Stimulated activated naive CD4-positive, alpha-beta T cell (primary cell): ENCODE measurements at places on chromosomes 3 and 15.

- no peak for DNase-seq
Measured at GRCh38 chr3:72047221-72047871, 262.4 kb upstream of the PROK2 start.

GRCh38 chr15:101461097-101461496, 28.4 kb downstream of the PCSK6 start:
- DNase-seq, result no peak

GRCh38 chr15:99986297-99987118, 253.3 kb upstream of the LYSMD4 start:
- DNase-seq, result no peak

DNA sequence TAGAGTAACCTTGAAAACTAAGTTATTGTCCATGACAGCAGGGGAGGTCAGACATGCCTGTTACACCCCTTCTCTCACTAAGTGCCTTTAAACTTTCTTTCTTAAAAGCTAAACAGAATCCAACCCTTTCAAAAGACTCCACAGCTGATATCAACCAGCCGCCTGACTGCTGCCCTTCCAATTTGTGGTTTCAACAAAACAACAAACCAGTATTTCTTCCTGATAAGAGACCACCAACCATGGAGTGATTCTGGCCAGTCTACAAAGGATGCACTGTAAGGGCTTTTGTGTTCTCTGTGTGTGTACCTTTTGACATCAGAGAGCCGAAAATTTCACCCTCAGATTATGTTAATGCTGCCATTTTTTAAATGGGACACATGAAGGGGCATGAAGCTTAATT, 1204.2 kb downstream of the ROBO2 start:
- no peak for DNase-seq

- DNase-seq, result no peak
Measured at GRCh38 chr3:133779626-133780203, 25.9 kb upstream of the SRPRB start.

- no peak for DNase-seq
Measured at GRCh38 chr3:53493595-53493962, 832 bp upstream of the CACNA1D start.

DNA sequence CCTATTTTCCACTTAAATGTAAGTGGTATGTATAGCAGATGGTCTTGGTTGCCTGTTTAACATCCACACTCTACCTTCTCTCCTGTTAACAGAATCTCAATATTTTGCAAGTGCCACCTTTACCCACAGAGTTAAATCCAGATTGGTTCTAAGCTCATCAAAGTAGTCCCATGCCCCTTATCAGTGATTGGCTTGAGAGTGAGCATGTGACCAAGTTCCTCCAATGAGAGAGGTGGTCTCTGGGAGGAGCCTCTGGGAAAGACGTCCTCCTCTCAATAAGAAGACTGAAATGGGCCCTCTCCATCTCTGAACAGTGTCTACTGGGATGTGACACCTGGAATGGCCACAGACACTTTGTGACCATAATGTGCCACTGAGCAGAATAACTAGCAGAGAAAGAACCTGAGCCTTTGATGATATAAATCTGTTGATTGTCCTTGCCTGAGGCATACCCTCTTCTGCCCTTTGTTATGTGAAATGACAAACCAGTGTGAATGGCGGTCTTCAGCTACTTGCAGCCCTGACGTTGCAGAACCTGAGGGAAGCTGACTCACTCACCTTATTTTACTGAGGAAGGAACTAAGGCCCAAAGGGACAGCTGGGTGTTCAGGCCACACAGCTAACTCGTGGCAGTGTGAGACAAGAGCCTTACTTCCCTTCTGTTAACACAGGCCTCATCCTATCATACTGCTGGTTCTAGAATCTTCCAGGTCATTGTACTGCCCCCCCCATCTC, 42.4 kb upstream of the LARS2 start:
- DNase-seq, result no peak

- no peak for DNase-seq
Measured at GRCh38 chr3:127733781-127734180, 61.0 kb downstream of the ABTB1 start.

GRCh38 chr15:91268510-91268909, 168.5 kb downstream of the SV2B start:
- no peak for DNase-seq

GRCh38 chr3:143261848-143262247, 142.3 kb downstream of the CHST2 start:
- no peak for DNase-seq

DNA sequence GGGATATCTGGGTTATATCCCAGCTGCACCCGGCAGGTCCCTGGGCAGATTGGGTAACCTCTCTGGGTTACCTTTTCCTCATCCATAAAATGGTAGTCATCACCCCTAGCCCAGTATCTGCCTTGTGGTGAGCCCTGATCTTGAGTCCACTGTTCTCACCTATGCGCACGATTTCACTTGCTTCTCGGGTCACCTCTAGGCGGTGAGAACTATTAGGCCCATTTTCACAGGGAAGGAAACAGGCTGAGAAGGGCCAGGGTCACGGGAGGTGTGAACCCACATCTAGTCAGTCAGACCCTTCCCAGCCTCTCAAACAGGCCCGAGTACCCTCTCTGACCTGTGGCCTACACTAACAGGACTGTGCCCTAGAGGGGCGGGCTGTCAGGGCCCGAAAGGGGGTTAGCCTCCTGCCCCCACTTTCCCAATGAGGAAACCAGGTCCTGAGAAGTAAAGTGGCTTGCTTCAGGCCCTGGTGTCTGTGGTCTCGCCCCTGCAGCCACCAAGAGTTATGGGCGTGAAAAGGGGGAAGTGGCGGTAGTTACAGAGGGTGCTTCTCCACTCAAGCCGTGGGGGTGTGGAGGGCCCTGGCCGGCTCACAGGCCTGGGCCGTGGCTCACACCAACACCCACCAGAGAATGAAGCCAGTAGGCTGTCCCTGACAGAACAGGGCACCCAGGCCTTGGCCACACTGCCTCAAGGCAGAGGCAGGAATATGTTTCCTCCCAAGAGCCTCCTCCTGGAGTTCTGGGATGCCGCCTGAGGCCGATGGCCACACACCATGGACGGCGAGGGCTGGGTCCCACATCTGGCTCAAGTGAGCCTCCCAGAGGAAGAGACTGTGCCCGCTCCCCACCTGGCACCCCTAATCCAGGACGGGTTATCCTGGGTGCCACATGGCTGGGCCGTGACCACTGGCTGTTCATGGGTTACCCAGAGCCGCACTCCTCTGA, 19.5 kb downstream of the PSTPIP1 start:
- DNase-seq, result no peak

DNA sequence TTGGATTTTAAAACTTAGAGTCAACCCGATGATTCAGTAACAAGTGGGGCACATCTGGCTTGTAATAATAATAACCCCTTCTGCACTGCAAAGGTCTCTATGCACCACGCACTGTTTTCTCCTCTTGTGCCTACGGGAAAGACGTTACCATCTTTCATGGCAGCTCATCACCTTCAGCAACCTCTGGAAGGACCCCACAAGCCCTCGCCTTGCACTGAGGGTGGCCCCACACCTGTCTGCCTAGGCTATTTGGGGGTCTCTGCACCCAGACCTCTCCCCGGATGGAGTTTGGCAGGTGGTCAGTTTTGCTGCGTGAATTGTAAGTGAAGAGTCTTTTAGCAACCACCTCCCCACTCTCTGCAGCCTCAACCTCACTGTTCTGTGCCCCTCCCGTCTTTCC, 138.6 kb upstream of the MEF2A start:
- DNase-seq, result no peak

GRCh38 chr15:100689131-100689899, 86.9 kb downstream of the ASB7 start:
- DNase-seq, result no peak

DNA sequence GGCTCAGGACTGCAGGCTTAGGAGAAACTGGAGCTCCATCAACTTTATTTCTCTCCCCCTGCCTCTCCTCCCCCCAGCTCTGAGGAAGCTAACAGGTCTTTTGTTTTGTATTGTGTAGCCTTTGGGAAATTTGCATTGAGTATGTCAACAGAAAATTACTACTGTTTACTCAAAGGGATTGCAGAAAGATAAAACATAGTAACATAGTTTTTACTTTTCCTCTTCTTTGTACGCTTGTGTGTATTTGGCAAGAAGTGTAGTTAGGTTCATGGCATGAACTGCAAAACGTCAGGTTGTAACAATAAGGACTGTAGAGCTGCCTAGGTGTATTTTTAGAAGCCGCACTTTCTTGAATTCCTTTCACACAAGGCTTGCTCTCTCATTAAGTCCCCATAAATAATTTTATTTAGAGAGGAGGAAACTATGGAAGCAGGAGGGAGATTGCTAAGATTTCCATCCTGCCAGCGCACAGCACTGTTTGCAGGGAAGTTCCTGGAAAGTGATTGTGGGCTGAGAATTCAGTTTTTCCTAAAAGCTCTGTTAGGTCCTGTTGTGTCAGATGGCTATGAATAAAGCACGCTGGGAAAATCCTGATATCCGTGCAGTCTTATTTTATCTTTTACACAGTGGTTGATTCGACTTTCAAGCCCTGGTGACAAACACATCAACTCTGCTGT, 21.1 kb upstream of the SATB1 start:
- no peak for DNase-seq

DNA sequence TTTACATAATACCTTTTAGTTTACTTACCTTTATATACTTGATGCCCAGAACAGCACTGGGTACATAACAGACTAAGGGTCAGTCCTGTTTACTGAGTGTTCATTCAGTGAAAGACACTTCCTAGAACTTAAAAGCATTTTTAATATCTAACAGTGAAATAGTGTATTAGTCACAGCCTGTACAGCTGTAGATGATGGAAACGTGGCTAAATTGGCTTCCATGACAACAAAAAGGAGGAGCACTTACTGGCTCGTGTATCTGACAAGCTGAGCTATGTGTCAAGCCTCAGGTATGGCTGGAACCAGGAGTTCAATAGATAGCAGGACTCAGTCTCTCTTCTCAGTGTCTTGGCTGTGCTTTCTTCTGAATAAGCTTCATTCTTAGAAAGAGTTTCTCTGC, 40.2 kb downstream of the CMTM8 start:
- no peak for DNase-seq

DNA sequence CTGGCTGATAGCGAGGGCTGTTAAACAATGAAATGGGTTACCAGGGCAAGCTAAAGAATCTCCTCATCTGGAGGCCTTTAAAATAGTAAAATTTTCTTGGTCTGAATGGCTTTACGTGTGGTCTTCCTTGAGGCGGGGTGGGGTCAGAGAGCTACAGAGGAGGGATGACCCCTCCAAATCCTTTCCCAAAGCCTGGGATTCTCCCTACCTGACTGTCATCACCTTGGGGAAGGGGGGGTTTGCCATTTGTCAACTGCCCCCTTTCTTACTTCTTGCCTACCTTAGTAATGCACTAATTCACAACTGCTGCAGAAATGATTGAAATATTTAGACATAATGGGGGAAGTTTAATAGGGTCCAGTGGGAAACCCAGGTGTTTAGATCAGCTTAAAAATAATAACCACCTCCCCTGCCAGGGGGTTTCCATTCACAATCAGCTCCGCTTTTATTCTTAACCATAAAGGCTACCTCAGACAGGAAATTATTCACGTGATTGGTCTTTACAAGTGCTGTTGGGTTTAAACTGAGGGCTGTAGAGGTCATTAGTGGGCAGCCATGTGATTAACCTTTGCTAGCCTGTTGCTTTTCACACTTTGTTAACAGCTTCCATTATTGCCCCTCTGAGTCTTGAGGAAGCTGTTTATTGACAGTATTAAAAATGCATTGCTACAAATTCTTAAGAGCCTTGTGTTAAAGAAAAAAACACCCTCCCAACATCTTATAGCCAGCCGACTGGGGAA, 276.5 kb upstream of the ATP11B start:
- no peak for DNase-seq

- no peak for DNase-seq
Measured at GRCh38 chr3:72488738-72489035, 359.6 kb downstream of the SHQ1 start.

DNA sequence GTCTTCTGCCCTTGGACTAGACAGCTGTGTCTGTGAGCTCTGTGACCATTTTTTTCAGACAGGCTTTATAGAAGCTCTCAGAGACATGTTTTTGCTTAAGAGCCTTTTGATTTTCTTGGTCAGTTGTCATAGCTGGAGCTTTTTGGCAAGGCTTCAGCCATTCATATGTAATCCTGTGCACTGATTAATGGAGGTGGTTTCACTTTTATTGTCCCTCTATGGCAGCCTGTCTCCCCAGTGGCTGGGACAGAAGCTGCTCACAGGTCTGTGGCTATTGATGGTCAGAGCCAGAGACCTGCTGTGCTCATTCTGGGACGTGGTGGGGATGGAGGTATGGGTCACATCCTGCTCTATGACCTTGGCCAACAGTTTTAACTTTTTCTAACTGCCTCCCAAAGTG, 226.6 kb upstream of the LRRFIP2 start:
- no peak for DNase-seq

DNA sequence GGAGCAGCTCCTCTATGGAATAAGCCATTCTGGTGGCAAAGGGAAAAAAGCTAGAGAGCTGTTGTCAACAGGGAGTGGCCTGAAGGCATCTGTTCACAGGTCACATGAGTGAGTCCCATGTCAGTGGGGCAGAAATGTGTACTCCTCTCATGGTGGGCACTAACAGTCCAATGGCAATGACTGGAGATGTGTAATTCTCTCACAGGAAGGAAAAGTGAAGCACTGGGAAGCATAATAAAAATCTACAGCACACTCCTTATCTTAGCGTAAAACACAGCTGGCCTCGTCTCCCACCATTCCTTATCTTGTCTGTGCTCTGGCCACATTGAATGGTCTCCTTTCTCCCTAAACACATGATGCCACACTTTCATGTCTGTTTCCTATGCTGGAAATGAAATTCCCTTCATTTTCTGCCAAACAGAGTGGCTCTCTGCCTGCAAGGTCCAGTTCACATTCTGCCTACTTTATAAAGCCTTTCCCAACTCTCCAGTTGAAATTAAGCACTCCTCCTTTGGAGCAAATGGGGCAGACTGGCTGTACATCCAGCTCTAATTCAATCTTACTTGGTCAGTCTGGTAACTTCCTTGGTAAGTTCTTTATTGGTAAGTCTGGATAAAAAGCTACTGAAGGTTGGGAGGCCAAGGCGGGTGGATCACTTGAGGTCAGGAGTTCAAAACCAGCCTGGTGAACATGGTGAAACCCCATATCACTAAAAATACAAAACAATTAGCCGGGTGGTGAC, 139.8 kb downstream of the RPL22L1 start:
- no peak for DNase-seq
